ENCODE measurements at places on chromosomes 3 and 15.

GRCh38 chr3:10534066-10534465, 28.7 kb upstream of the ATP2B2 start:
- no peak for DNase-seq

DNA sequence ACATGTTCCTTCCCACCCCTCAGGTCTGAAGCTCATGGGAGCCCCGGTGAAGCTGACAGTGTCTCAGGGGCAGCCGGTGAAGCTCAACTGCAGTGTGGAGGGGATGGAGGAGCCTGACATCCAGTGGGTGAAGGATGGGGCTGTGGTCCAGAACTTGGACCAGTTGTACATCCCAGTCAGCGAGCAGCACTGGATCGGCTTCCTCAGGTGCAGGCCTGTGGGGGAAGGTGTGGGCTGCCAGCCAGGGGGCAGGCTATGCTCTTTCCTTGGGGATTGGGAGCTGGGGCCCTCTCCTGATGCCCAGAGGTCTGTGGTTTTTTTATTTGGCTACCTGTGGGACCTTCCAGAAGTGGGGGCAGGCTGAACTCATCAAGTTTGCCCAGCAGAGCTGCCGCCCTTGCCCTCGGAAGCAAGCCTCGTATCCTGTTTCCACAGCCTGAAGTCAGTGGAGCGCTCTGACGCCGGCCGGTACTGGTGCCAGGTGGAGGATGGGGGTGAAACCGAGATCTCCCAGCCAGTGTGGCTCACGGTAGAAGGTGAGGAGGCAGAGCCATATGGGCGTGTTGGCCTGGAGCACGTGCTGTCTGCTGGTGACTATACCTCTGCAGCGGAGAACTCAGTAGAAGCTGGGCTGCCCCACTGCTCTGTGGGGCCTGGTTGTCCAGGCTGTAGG, 2.2 kb downstream of the TYRO3 start:
- DNase-seq = no peak

GRCh38 chr3:79140708-79141107, 627.1 kb downstream of the ROBO1 start:
- DNase-seq = no peak

DNA sequence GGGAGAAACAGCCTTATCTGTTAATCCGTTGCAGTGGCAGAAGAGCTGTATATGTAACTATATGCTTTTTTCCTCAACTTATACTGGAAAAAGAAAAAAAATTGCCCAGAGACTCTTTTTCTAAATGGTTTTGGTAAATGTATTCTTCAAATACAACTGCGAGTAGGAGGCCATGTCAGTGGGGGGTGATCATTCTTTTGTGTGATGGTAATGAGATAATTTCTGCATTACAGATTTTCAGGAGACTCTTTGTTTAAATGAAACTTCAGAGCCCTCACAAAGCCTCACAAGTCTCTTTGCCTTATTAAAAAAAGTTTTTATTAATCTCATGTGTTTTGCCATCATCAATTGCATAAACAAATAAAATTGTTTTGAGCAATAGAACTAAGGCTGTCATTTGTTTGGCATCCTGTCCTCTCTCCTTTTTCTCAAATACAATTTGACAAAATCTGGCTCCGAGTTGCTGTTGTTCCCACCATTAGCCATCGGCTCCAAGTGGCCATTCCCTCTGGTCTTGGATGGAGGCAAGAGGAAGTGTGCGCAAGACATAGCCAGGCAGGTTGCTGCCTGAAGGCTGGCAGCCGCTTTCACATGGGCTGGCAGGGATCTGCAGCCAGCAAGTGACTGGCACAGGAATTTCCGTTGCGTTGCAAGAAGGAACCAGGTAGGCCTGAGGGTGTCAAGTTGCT, 116.7 kb downstream of the FNDC3B start:
- DNase-seq = peak; percentile 37

DNA sequence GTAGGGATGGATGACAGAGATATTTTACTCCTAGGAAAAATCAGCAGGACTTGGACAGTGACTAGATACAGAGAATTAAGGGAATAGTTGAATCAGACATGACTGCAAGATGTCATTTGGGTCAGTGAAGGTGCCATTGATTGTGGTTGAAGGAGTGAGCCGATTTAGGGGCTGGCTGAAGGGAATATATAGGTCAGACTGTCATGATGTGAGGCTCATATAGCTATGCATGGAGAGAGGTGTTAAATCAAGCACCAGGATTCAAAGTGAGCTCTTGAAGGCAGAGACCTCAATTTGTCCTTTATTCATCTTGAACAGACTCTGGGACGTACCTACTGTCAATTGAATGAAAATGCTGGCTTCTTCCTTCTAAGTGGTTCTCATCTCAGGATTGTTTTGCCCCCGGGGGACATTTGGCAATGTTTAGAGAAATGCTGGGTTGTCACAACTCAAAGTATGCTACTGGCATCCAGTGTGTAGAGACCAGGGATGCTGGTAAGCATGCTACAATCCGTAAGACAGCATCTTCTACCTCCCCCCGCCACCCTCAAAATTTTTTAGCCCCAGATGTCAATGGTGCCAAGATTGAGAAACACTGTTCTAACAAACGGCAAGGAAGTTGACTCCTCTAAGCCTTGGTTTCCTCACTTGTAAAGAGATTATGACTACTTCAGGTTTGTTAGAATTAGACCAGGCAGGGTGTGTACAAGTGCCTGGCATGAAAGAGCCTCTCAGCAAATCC, 7.8 kb downstream of the ATP2C1 start:
- DNase-seq = no peak

- no peak for DNase-seq
These were observed 85.6 kb upstream of the ALDH1A3 start for GRCh38 chr15:100794008-100794407.

GRCh38 chr15:65275104-65275727, 11.5 kb downstream of the PARP16 start:
- no peak for DNase-seq

DNA sequence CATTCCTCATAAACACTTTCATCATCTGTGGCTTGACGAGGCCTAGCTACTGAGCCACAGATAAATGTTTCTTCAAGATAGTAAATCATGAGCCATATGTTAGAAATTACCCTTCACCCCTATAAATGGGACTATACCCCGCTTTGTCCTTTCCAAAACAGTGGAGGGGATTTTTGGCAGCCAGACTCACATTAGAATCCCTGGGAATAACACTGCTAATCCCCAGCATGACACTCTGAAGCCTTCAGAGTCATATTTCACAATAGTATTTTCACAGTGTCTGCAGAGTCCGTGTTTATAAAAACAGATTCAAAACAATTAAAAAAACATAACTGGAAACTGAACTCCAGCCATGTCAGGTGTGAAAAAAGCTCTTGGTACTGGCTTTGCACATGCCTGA, 271.6 kb downstream of the ERC2 start:
- no peak for DNase-seq

- no peak for DNase-seq
These were observed 37.3 kb upstream of the MGA start for GRCh38 chr15:41622901-41623300.

- no peak for DNase-seq
These were observed 198.3 kb downstream of the ADAMTS9 start for GRCh38 chr3:64489361-64490044.

GRCh38 chr3:197957790-197958133, 2.3 kb upstream of the LMLN start:
- DNase-seq = no peak

All from NCI-H446 treated with DMSO at 0.1 percent for 48 hours (cell line).